ENCODE measurements at places on chromosomes 7 and 10. TPM values are rescaled to one million over a fixed set of nuclear protein-coding genes. Genes with fewer than 3 reads are reported as not detected.

- DNase-seq: peak; percentile 46
Measured at GRCh38 chr10:90787393-90788198, 70.2 kb downstream of the HTR7 start.

DNA sequence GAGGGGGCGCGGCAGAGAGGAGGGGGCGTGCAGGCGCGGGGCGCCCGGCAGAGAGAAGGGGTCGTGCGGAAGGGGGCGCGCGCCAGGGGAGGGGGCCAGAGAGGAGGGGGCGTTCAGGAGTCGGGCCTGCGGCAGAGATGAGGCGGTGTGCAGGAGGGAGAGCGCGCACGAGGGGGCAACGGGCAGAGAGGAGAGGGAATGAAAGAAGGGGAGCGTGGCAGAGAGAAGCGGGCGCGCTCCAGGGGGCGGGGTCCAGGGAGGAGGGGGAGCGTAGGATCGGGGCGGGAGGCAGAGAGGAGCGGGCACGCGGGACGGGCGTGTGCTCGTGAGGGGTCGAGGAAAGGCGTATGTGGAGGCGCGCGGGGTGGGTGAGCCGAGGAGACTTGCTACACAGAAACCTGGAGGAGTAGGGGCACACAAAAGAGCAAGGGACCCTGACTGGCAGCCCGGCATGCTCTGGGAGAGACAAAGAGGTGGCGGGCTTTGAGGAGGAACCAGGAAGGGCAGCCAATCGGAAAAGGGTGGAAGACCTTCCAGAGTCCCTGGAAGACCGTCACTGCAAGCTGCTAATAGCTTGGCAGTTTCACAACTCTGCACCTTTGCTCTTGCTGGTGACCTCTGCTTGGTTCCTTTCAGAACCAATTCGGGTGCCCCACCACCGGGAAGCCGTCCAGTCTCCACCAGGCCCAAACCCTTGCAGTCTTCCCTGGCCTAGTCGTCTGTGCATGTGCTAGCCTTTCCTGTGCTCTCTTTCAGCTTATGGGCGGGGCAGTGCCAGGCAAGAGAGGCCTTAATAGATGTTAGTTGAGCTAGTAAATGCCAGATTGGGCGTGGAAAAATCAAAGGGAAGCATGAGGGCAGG lies 639 bp downstream of the DYDC2 start:
- no peak for DNase-seq

GRCh38 chr7:38451840-38452239 lies 178.4 kb upstream of the TARP start:
- DNase-seq: no peak

- DNase-seq: peak; percentile 87
Measured at GRCh38 chr7:94510582-94511496, 1.2 kb downstream of the CASD1 start.

GRCh38 chr10:110544958-110545537 lies 22.4 kb upstream of the SMC3 start:
- peak; percentile 15 for DNase-seq

The VSTM4 gene
- total RNA-seq: 14.1 TPM

- no peak for DNase-seq
Measured at GRCh38 chr7:112898432-112899290, 108.5 kb upstream of the TMEM168 start.

The C10orf90 gene
- 0.72 TPM for total RNA-seq

DNA sequence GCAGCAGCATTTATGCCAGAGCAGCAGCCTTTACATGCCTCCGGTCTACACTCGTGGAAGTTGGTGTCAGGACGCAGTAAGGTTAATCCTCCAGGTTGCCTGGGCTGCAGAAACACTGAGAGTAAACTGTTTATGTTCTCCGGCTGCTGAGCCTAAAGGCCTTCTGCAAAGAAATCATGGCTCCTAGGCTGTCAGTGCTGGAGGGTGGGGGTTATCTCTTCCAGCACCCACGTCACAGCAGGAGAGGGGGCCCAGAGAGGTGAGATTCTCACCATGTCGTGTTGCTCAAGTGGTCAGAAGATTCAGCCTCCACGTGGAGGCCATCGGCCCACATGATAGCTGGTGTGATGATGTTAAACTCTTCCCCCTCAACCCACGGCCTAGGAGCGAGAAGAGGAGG lies 41.2 kb downstream of the COL13A1 start:
- no peak for DNase-seq

GRCh38 chr7:131633342-131633843 lies 77.0 kb upstream of the PODXL start:
- DNase-seq: peak; percentile 91
